ENCODE measurements at places on chromosomes 1 and 21.

GRCh38 chr1:68294367-68295066, 62.2 kb upstream of the WLS start:
- no peak for DNase-seq

- no peak for DNase-seq
These were observed 33.1 kb downstream of the PRDM2 start for GRCh38 chr1:13732971-13733667.

GRCh38 chr1:191889623-191890003, 268.6 kb upstream of the RGS18 start:
- DNase-seq = no peak

DNA sequence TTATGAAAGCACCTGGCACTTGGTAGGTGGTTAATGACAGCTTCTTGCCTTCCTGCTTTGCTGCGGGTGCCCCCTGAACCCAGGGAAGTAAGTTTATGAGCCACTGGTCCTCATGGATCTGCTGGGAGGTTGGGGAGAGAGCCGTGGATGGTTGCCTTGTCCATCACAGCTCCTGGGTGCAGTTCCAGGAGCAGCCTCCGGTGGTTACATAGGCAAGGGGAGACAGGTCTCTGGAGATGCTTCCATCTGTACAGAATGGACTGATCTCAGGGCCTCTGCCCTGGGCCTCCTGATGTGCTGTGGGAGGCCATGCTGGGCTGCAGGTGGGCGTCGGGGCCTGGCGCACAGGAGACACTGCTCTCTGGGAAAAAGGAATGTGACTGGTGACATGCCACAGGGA, 31.6 kb upstream of the ARHGEF10L start:
- DNase-seq = no peak

- no peak for DNase-seq
These were observed 8.5 kb downstream of the WNT2B start for GRCh38 chr1:112517231-112517630.

DNA sequence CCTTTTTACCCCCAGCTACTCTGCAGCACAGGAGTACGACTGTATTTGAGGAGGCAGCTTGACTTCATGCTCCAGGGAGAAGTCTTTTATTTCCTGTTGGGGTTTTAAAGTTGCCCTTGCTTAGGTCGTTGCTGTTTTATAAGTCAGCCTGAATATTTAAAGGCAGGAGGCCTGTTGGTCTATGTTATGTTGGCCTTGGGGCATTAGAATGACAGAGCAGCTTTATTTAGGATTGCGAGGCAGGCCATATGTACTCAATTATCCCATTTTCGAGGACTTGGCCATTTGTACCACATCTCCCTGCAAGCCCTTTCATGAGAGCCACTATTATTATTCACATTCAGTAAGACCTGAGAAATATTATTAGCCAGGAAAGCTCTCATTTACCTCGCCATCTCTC, 47.0 kb downstream of the KIF26B start:
- DNase-seq = no peak

GRCh38 chr1:200897259-200897658, 2.6 kb downstream of the INAVA start:
- no peak for DNase-seq

DNA sequence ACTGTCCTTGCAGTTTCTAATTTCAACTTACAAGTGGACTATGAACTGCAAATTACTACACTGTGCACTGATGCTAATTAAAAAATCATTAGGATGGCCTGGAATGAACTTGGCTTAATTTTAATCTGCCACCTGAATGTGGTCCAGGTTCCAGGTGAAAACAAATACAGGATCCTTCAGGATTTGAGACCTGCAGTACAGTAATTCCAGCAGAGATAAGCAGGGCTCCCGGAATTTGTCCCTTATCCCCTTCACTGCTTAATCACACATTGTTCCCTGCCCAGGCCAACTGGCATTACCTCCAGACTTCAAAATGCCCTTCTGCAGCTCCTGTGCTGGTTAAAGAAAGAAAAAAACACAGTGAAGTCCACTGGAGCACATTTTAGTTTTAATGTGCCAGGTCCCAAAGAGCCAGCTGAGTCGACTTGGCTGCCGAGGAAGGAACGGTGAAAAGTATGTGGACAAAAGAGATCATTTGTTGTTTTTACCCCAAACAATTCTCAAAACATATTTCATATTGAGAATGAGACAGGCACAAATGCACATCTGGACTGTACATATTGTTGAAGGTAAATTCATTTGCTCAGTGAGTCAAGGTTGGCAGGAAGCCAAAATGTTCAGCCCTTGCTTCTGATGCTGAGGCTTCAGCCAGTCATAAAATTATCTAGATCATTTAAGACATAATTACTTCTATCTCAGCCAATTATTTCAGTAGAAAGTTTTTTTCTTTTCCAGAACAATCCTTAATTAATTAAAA, 28.3 kb downstream of the DEGS1 start:
- no peak for DNase-seq

DNA sequence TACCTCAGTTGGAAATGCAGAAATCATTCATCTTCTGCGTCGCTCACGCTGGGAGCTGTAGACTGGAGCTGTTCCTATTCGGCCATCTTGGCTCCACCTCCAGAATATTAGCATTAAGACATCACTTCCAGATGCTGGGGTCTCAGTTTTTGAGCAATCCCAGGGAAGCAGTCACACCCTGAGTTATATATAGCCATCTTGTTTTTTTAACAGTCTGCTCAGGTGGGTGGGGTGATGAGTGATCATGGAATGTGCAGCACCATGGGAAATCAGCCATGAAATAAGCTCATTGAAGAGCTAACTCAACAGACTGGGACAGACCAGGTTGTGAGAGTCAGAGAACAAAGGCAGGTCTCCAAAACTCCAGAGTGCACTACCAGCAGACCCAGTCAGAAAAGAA, 27.0 kb upstream of the HMGB4 start:
- no peak for DNase-seq

GRCh38 chr1:153693466-153693865, 15.0 kb downstream of the NPR1 start:
- DNase-seq = no peak
